ENCODE measurements at places on chromosomes 5 and 9.

- DNase-seq = peak; percentile 39
Observed at GRCh38 chr5:76084496-76085242, 1.5 kb downstream of the SV2C start.

- DNase-seq = no peak
Observed at GRCh38 chr9:18923671-18924430, 109.2 kb downstream of the SAXO1 start.

GRCh38 chr9:94826644-94827410 is 100.3 kb downstream of the AOPEP start:
- DNase-seq = no peak

GRCh38 chr5:144207875-144208444 is 37.3 kb downstream of the KCTD16 start:
- DNase-seq = no peak

Data from caudate nucleus (tissue), 63 donors.